ENCODE measurements at places on chromosomes 1 and 21.

GRCh38 chr1:94686882-94687281, 133.3 kb upstream of the SLC44A3 start:
- no peak for DNase-seq

DNA sequence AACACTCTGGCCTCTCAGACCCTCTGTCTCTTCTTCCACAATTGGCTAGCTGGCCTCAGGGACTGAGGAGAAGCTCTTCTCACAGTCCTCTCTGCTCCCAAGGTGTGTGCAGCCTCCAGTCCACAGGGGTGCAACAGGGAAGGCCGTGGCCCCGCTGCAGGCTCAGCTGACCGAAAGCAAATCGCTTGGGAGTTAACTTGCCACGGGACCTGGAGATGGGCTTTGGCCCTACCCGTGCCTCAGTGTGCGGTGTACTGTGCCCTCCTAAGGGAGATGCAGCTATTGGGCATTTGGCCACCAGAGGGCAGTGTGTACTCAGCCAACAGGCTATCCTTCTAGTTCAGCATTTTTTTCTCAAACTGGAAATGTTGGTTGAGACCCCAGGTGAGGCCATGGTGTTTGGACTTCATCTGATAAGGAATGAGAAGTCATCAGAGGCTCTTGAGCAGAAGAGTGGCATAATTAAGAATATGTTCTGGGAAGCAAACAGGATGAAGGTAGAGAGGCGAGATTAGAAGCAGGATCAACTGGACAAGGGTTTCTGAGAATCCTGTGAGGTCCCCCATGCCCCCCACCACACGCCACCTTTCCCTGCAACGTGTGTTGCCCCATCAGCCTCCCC, 42.5 kb upstream of the TMEM125 start:
- DNase-seq = peak; percentile 88

- DNase-seq = no peak
Measured at GRCh38 chr1:2050793-2051682, 827 bp downstream of the PRKCZ start.

DNA sequence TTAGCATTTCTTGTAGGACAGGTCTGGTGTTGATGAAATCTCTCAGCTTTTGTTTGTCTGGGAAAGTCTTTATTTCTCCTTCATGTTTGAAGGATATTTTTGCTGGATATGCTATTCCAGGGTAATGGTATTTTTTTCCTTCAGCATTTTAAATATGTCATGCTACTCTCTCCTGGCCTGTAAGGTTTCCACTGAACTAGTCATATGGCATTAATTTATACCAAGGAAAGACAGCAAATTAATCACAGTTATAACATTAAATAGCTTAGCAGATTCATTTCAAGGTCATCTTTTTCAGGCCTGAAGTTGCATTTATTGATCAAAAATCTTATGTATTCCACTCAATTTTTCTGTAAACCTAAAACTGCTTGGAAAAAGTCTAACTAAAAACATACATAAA, 54.9 kb downstream of the AK5 start:
- DNase-seq = no peak

DNA sequence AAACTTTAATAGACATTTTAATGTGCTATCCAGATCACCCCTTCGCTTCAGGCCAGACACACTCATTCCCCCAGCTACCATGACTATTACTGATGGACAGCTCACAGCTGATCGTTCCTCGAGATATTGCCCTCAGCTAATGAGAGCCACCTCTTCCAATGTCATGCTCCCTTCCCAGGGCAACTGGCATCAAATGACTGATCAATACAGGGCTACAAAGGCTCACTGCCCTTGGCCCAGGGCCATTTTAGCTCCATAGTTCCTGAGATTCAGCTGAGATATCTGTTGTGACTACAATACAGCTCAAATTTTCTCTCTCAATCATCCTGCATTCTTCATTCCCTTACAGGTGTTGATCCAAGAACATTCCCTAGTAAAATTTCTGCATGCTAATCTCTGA, 104.5 kb upstream of the PKN2 start:
- no peak for DNase-seq

- no peak for DNase-seq
Measured at GRCh38 chr1:67679691-67680090, 5.3 kb upstream of the GADD45A start.

DNA sequence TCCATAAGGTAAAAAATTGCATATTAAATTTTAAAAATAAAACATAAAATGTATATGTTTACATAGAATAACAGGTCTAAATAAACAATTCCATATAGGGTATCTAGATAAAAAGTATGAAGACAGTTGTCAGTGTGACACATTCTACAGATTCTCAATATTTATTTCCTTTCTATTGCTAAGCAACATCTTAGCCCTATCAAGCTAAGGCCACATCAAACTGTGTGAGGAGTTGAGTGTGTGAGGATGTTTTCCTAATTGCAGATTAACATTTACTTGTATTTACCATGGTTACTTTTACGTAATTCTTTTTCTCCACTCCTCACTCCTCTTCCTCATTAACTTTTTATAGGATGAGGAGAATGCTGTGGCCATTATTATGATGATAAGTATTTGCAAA, 41.9 kb upstream of the MCOLN3 start:
- DNase-seq = no peak

GRCh38 chr1:177252877-177253276, 82.1 kb downstream of the BRINP2 start:
- DNase-seq = no peak

GRCh38 chr1:23027352-23027907, 8.2 kb downstream of the KDM1A start:
- DNase-seq = no peak

DNA sequence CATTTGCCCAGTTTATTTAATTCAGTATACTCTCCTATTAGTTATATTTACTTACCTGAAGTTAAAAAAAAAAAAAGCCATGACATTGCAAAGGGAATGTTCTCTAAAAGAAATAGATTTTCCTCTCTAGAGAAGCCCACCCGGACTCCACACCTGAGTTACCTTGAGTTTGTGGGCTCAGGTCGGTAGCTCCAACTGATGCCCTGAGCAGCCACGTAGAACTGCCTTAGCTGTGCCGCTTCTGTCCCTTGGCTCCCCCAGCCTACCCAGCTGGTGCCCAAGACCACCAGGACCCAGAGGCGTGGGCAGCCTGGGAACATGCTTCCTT, 250 bp downstream of the F5 start:
- DNase-seq = no peak

DNA sequence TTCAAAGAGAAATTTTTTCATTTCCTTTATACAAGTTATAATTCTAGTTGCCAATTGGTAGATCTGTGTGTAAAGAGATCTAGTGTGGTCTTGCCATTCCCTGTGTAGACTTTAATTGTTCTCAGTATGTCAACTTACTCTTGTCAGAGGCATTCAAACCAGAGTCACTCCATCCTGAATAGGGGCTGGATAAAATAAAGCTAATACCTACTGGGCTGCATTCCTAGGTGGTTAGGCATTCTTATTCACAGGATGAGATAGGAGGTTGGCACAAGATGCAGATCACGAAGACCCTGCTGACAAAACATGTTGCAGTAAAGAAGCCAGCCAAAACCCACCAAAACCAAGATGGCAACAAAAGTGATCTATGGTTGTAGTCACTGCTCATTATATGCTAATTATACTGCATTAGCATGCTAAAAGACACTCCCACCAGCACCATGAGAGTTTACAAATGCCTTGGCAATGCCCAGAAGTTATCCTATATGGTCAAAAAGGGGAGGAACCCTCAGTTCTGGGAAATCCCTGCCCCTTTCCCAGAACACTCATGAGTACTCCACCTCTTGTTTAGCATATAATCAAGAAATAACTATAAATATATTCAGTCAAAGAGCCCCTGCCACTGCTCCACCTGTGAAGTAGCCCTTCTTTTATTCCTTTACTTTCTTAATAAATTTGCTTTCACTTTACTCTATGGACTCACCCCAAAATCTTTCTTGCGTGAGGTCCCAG, 74.0 kb upstream of the ADAMTS5 start:
- no peak for DNase-seq

DNA sequence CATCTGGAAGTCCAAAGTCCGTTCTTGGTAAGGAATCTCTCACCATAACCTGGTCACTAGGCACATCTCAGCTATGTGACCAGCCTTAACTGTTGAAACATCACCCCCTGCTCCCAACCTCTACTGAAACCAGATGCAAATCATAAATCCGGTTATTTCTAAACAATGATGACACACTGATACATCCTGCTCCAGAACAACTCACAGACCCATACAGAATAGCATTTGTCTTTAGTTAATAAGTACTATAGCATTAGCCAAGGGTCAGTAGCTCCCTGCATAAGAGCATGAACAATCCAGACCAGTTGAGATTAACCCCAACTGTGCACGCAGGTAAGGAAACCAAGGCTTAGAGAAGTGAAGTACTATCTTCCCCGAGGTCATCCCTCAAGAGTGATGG, 38.0 kb upstream of the KCTD3 start:
- DNase-seq = no peak

DNA sequence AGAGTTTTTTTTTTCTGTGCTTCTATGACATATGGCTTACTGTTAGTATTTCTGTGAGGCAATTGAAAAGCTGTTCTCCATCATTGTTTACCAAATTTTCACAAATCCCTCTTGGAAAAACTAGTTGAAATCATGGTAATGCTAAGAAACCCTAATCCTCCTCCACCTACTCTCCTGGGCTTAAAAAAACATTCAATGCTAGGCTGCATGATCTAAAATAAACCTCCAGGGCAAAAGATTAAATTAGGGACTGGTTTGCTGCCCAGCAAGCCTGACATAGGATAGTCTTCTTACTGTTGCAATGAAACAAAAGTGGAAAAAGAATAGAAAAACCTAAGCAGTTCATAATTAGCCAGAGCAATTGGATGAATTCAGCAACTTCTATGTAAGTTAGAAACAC, 16.1 kb downstream of the C1orf52 start:
- no peak for DNase-seq

DNA sequence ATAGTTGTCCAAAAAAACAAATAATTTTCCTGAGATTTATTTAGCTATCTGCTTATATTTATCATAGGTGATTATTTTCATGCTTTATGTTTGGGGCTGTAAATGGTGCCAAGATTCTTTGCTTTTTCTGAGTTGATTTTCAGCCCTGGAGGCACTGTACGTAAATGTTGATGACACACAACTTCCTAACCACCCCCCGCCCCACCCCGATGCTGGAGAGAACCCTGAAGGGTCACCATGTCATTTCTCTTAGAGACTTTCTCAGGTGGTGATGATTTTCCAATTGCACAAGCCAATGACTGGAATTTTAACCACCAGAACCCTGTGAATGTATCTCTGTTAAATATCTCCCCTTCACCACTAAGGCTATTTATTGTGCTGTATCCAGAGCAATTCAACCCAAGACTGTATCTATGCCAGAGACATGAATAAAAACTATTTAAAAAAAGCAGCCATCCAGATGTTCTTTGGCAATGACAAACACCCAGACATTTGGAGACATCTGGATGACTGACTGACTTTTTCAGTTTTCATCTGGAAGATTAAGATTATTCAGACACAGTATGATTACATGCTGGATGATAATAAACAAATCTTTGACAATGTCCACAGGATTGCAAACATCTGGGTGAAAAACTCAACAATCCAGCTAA, 346.0 kb downstream of the LMX1A start:
- no peak for DNase-seq

DNA sequence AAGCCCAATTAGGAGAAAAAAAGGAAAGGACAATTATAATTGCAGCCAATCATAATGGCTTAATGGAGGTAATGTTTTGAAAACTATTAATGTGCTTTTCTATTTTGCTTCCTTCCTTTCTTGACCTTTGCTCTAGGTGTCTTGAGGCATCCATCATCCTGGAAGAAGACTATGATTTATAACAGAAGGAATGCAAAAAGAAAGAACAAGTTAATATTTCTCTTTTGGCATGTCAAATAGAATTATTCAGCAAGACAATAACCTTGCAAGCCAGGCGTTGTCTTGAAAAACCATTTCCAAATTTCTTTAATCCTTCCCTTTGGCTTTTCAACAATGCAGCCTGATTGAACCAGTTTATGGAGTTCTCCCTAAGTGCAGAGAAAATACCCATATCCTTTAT, 107.7 kb upstream of the USP24 start:
- no peak for DNase-seq

DNA sequence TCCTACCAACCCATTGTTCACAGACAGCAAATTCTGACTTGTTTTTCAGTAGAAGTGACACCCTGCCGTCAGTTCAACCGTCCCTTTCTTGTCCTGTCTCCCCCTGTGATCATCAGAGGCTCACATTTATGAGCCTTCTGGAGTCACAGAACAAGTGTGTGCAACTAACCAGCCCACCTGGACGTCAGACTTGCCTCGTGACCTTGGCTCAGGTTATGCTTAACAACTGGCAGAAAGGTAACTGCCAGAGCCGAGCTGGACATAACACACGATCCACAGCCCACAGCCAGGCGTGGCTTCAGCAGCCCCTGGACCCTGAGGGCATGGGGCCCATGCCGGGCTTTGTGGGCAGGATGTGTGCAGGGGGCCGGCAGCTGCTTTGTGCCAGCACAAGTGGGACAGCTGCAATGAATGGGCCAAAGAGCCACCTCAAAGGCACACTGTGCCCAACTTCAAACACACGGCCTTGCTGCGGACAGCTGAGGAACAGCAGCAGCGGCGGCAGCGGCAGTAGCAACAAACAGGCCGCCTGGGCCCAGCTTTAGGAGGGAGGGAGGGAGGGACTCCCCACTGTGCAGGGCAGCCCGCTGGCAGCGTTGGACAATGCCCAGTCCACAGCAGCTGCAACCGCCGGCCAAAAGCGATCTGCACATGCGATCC, 103.9 kb downstream of the ZBTB18 start:
- no peak for DNase-seq

GRCh38 chr1:52323731-52324130, 42.3 kb downstream of the CC2D1B start:
- no peak for DNase-seq

DNA sequence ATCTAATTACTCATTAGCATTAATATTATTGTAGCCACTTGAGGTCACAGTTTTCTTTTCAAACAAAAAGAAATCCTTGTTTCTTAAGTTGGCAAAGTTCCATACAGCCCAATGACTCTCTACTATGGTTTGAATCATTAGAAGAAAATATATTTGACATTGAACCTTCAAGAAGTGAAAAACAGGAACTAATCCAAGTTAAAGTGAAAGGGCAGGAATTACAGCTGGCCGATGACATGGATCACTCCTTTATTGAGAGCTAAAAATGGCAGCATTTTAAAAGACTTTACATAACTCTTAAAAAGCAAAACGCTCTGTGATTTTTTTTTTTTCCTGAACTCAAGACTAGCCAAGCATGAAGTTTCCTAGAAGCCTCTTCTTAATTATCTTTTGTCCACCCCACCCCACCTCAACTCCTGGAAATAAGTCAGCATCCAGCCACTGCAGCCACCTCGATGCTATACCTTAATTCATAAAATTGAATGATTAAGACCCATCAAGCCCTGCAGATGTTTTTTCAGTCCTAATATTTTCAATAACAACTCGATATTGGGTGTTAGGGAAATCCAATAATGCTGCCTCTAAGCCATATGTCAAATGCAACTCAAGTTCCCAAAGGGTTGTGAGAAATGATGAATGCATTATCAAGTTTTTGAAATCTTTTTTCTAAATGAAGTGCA, 323.1 kb downstream of the HHIPL2 start:
- no peak for DNase-seq

Data from aorta (tissue), 5 donors.